Left forelimb (tissue), 1 donor: ENCODE measurements at places on chromosomes 2 and 18.

GRCh38 chr18:63520053-63520685, 22.0 kb upstream of the SERPINB12 start:
- no peak for DNase-seq

- DNase-seq = no peak
These were observed 516.3 kb downstream of the NRXN1 start for GRCh38 chr2:50515638-50516037.

- no peak for DNase-seq
These were observed 15.2 kb downstream of the ACVR2A start for GRCh38 chr2:147860009-147860408.

- DNase-seq = no peak
These were observed 5.4 kb downstream of the CXCR4 start for GRCh38 chr2:136112317-136113208.

DNA sequence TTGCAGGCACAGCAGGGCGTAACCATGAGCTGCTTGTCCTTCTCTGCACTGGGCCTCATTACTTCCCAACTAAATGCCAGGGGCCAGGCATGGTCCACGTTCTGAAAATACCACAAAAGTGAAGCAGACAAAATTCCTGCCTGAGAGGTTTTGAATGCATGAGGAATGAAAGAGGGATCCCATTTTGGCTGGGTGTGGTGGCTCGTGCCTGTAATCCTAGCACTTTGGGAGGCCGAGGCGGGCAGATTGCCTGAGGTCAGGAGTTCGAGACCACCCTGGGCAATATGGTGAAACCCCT, 139.5 kb downstream of the MBP start:
- no peak for DNase-seq

GRCh38 chr2:120111193-120111592, 98.3 kb downstream of the EPB41L5 start:
- DNase-seq = no peak

GRCh38 chr2:181294979-181295378, 162.2 kb upstream of the ITGA4 start:
- no peak for DNase-seq

DNA sequence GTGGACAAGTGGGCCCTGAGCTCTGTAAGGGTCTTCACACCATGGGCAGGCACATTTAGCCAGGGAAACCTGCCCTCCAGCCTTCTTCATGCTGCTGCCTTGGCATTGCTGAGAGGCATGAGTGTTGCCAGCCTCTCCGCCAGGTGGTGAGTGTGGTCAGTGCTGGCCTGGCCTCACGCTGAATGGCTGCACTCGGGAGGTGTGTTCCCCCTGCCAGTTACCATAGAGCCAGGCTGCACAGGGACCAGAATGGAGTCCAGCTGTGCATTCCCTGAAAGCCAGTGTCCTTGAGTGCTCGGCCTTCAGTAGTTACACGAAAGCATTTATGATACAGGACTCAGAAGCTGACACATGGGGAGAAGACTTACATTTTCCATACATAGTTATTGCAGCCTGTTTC, 139.7 kb downstream of the ATP9B start:
- DNase-seq = no peak

DNA sequence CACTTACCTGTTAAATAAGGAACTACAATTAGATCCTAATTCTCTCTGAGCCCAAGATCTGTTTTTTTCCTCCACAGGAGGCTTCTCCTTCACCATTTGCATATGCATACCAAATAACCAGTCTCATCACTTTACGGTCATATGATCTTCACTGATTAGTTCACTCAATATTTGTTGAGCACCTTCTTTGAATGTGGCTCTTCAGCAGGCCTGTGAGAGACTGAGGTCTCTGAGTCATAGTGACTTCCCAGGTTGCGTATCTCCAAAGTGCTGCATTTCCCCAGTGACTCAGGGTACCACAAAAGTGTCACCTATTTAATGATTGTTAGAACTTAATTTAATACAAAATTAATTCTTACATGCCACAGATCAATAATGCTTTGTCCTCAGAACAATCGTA, 108.8 kb upstream of the TRIB2 start:
- no peak for DNase-seq
